Ammon's horn (tissue), 1 donor: ENCODE measurements at places on chromosomes 11 and 22.
A peak's percentile ranks its signal among the peaks of the same experiment; 100 is the strongest.

DNA sequence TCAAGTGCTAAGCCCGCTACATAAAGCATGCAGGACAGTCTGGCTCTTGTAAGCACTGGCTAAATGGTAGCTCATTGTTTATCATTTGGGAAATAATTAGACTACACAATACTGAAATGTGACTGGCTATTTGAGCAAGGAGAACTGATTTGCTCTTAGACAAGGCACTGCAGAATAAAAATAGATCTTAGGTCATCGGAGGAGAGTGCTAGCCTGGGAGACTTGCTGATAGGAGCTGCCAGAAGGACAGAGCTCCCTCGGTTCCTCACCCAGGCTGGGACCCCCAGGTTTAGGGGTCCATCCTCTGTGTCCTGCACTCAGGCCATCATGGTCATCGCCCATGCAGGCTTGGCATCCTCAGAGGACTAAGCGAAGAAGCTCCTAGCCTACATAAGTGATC is 184.4 kb upstream of the NCAM1 start:
- DNase-seq, result no peak

DNA sequence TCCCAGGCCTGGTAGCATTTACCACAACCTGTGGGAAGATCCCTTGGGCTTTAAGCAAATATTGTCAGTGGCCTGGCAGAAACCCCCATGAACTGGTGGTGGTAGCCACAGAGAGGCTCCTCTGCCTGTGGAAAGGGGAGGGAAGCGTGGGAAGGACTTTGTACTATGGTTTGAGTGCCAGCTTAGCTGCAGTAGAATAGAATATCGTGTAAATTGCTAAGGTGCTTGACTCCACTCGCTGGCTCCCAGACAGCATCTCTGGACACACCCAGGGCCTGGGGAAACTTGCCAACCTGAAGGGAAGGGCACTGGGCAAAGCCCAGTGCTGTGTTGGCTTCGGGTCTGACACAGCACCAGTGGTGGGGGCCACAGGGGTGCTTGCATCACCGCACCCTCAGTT is 52.6 kb downstream of the XRRA1 start:
- no peak for DNase-seq

DNA sequence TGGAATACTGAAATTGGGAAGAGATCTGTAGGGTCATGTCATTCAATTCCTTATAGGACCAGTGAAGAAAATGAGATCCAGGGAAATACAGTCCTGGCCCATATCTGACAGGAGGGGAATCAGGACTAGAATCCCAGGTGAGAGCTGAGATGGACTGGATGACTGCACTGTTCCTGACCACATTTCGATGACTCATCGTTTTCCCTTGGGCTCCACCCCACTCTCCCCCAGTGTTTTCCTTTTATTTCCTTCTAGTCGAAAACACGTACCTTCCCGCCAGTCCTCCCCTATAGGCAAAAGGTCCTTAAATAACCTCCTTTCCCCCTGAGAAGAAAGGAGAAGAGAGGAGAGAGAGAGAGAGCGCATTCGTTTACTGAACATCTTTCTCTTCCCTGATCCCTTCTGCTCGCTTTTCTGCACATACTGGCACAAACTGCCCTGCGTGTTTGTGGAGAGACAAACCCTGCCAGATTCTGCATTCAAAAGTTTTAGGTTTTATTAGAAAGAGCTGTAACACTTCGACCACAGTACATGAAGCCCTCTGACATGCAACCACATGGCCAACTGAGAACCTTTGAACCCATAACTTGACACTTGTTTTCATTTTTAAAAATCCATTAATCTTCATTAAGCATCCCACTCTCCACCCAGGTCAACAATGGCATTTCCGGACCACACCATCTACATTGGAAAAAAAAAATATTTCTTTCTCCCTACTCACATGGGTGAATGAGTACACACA is 565.7 kb downstream of the METTL15 start:
- peak; percentile 19 for DNase-seq

DNA sequence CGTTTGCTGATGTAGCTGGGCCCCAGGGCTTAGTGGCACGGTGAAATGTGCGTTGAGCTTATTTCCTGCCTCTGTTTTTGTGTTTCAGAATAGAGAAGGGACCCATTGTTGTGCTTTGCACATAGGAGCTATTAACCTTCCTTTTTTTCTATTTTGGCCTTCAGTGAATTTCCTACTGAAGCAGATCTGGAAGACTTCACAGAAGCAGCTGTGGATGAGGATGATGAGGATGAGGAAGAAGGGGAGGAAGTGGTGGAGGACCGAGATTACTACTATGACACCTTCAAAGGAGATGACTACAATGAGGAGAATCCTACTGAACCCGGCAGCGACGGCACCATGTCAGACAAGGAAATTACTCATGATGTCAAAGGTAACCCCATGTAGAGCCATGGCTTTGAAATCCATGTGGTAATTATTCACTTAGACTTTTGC is 37.4 kb upstream of the ST14 start:
- DNase-seq, result no peak

DNA sequence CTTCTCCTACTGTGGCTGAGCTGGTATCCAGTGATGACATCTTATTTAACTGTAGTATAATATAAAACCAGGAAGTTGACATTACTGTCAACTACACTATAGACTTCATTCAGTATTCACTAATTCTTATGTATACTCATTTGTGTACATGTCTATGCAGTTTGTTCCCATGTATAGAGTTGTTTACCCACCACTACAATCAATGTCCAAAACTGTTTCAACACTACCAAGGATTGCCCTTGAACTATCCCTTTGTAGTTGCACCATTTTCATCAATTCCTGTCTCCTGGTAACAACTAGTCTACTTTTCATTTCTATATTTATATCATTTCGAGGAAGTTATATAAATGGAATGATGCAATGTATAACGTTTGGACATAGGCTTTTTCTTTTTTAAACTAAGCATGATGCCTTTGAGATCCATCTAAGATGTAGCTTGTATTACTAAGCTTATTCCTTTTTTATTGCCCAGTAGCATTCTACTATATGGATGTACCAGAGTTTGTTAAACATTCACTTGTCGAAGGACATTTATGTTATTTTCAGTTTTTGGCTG is 39.2 kb downstream of the TMEM135 start:
- no peak for DNase-seq

DNA sequence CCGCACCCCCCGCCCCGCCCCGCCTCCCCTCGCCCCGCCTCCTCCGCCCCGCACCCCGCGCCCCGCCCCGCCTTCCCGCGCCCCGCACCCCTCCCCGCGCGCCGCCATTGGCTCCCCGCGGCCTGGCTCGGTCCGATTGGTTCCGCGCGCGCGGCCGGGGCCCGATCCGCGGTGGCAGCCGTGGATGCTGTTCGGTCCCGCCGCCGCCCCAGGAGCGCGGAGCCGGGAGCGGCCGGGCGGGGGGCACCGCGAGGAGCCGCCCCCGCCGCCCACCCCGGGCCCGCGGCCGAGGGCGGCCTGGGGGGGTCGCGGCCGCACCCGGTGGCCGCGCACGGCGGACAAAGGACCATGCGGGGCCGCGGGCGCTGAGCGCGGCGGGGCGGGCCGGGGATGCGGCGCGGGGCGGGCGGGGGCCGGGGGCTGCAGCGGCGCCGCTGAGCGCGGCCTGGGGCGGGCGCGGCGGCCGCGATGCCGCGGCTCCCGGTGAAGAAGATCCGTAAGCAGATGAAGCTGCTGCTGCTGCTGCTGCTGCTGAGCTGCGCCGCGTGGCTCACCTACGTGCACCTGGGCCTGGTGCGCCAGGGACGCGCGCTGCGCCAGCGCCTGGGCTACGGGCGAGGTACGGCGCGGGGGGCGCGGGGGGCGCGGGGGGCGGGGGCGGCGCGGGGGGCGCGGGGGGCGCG is at the start of gene B4GALNT4:
TSS of gene B4GALNT4 (plus strand) at position 164 of the 683 bp plus-strand sequence. CDS start at position 469, 305 bp downstream.
- peak; percentile 69 for DNase-seq

- DNase-seq, result no peak
Measured at GRCh38 chr11:27166130-27166529, 125.5 kb downstream of the BBOX1 start.

DNA sequence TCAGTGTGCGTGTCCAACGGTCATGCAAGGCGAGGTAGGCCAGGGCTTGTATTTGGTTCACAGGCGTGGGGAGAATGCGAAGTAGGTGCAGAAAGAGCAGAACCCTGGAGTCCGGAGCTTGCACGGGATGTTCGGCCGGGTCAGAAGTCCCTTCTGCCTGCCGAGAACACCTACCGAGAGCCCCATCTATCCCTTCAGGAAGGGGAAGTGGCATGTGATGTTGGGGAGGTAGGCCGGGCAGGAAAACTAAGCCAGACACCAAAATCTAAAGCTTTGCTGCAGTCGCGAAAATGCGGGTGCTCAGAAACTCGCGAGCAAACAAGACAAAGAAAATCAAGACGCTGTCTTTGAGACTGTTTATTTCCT is 435 bp upstream of the TAF6L start:
- peak; percentile 71 for DNase-seq

- peak; percentile 34 for DNase-seq
Measured at GRCh38 chr11:9459667-9460321, 1.0 kb upstream of the ZNF143 start.
